Progenitor cell of endocrine pancreas (in vitro differentiated cells): ENCODE measurements at places on chromosomes 1 and 21.

DNA sequence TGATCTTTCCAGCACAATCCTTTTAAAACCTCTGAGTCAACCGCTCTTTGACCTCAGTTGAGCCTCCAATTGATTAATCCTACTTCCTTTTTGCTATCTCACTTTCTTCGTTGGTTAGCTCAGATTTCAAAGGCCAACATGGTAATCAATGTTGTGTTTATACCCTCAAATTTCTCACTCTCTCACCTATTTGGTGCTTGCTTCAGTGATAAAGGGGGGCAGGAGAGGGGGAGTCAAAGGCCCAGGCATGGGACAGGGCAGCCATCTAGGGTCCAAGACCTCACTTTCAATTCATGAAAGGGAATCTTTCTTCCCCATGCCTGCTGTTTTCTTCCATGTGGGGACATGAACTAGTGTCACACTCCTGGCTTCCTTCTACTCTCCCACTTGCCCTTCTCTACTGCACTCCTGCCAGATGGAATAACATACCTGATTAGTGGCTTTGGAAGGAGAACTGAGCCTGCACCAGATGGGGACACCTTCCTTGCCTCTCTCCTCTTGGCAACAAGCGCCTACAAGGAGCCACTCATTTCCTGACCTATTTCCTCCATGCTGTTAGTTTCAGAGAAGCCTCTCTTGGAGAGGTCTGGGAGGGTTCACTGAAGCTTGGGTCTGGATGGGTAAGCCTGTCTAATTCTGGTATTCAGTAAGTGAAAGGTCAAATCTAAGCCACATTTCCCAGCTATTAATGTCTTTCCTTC is 73.3 kb upstream of the ARHGAP29 start:
- DNase-seq, result no peak

DNA sequence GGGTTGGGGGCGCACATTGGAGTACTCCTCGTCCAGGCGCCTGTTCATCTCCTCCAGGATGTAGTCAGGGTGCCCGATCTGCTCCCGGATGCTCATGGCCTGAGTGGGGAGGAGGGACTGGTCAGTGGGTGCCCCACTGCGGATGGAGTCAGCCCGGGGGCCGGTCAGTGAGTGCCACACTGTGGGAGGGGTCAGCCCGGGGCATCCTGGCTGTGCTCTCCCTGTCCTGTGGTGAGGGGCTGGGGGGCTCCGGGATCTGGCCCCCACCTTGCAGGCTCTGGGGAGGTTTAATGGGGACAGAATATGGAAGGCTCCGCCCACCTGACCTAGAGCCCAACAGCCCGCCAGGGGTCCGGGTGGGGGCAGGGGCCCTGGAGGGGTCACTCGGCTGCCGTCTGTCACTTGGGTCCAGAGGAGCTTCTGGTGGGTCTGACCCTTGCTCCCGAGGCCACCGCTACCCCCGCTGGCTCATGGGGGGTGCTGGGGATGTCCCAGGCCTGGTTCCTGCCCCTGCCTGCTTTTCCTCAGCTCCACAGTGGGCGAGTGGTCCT is 8.8 kb downstream of the PRXL2B start:
- DNase-seq, result no peak

GRCh38 chr1:8782001-8782620 is 35.3 kb downstream of the RERE start:
- no peak for DNase-seq

DNA sequence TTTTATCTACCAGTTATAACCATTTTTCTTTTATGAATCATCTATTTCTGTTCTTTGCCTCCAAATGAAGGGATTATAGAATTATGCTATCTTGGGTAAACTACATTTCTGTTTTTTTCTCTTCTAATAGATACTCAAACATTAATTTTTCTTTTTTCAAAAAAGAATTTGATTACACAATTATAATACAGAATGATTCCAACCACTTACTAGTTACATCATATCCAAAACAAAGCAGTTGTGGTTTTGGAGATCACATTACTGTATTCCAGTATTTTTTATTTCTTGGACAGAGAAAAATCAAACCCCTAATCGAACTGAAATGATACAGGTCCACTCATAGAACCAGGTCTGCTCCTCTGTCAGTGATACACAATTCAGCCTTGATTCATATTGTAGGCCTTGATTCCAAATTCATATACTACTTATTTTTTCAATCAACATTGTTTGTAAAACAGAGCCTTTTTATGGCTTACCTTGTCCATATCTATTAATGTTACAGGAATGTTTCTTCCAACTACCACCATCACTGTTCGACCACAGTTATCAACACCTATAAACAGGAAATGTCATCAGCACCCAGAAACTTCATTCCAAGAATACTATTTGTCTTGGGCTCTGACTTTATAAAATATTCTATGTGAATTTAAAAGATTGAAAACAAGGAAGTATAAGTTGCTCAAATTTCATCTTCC is 43.2 kb downstream of the GDAP2 start:
- DNase-seq, result no peak

DNA sequence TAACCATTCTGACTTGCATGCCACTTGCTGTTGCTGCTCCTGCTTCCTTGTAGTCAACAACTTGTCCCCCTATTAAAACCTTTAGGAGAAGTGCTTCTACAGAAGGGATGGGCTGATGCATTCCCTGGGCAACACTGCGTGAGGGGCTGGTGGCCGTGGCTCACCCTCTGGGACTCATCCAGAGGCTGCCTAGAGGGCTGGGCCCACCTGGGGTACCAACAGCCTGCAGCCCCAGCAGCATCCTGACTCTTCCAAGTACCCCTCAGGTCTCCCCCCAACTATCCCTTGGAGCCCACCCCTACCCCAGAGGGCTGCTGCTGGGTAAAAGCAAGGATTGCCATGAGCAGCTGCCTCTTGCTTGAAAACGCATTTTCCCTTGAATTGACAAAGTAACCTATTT is 34.7 kb upstream of the LHX4 start:
- DNase-seq, result no peak

DNA sequence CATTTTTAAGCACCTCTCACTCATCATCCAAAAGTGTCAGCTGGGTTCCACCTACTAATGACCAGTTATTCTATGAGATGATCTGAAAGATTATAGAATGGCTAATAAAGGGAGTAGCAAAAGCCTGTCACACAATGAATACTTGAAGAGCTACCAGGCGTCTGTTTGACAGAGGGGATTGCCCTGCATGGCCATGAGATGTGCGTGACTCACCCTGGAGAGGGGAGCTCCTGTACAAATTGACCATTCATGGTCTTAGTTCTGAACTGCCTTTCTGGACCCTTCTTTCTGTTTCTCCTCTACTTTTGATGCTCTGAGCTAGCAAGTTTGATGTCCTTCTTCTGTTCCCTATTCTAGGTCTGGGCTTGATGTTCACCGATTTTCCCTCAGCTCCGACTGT is 85.2 kb upstream of the ABCD3 start:
- DNase-seq, result no peak

DNA sequence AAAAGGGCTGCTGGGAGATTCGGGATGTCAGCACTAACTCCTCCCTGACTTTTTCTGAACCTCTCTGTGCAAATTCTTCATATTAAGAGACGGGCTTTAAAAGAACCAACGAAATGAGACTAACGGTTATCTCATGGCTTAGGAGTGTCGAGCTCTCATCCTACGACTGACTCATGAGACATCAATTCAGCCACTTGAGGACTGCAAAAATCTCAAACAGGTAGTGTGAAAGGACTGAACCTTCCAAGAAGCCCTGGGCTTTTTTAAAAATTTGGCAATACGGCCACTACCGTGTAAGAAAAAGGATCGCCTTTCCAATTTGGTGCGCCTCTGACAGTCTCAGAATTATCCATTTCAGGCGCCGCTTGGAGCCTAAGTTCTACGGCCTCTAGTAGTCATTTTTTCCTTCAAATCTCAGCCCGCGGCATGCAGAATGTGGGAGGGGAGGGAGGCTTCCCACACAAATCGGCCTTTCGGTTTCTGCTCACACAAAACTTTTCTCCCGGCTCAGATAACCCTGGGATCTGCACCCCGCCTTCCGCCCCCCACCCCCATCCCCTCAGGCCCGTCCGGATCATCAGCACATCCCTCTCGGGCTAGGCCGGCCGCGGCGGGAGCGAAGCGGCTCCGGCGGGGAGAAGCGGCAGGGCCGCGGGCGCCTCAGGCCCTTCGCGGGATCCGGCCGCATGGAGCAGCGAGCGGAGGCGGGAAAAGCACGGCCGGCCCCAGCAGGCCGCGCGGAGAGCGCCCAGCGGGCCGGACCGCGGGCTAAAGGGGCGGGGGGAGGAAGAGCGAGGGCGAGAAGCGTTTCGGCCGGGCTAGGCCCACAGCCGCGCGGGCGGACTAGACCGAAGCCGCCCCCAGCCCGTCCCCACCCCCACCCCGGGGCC is 618 bp downstream of the HNRNPR start:
- no peak for DNase-seq

DNA sequence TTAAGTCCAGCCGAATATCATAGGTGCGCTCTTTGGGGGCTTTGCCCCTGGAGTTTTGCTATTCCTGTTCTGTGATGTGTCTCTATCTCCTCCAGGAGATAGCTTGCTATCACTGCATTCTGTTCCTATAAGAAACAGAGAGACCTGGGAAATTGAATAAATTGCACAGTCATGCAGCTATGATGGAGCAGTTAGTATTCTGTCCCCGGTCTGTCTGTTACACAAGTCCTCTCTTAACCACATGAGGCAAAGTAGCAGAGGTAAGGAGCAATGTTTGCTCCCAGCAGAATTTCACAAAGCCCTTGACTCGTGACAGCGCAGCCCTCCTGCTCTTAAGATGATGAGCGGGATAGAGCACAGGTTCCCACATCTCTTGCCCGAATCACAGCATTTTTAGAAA is 63.9 kb upstream of the GRHL3 start:
- DNase-seq, result no peak

DNA sequence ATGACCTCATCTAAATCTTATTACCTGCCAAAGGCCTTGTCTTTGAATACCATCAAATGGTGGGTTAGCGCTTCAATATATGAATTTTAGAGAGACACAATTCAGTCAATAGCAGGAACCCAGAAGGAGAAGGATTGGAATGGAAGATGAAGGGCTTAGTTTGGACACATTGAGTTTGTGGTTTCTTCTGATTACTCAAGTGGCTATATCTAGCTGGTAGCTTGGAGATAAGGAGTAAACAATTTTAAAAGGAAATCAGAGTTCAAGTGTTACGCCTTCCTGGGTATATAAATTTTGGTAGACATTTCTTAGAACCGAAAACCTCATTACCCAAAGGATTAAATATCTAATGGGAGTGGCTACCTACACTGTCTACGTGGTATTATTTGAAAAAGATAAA is 80.2 kb downstream of the RGS2 start:
- no peak for DNase-seq
